ENCODE measurements at places on chromosomes 6 and 20.

DNA sequence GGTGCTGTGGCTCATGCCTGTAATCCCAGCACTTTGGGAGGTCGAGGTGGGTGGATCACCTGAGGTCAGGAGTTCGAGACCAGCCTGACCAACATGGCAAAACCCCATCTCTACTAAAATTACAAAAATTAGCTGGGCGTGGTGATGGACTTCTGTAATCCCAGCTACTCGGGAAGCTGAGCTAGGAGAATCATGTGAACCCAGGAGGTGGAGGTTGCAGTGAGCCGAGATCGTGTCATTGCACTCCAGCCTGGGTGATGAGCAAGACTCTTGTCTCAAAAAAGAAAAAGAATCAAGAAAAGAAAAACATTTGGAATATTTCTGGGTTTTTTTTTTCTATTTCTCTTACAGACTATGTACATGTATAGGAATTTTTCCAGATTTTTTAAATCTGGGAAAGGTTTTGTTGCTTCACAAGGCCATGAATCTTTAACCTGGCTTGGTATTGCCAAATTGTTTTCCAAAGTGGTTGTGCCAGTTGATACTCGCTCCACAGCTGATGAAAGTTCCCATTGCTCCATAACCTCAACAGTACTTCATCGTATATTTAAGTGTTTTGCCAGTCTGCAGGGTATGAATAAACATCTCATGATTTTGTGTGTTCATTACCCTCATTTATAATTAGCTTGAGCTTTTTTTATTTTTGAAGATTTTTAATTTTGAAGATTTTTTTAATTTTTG lies 33.5 kb downstream of the RNF217 start:
- no peak for DNase-seq

DNA sequence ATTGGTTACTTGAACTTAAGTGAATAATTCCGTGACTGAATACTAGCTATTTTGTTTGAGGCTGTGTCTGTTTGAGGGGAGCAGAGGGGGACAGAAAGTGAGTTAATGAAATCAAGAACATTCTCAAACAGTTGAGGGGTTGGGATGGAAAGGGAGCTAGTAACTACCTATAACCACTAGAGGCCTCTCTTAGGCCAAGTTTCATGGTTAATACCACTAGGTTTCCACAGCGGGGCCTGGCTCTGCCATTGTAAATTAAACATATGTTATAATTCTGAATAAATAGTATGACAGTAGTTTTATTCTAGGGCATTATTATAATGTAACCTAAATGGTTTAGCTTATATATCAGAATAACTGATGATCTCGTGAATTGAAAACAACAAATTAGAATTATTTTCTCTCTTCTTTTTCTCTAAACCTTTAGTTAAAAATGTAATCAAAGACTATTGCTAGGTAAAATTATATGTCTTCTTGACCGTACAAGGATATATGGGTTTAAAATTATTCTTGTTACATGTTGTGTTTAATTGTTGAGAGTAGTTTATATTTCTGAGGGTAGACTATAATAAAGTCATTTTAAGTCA lies 108.1 kb downstream of the BCKDHB start:
- peak; percentile 55 for DNase-seq

DNA sequence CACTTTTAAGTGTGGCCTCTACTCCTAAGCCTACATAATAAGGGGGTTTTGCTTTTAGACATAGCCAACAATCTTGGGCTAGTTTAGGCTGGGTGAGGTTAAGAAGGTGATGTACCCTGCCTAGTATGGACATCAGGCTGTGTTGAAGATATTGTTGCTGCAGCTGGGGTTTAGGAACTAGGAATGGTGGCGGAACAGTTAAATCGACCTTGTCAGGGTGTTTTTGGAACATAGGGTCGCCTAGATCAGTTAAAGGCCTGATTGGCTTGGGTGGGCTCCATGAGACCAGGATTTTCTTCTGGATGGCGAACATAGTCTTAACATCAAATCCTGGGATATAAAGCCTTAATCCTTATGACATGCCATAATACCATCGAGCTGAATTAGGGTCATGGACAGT lies 156.1 kb downstream of the TRIM27 start:
- no peak for DNase-seq

DNA sequence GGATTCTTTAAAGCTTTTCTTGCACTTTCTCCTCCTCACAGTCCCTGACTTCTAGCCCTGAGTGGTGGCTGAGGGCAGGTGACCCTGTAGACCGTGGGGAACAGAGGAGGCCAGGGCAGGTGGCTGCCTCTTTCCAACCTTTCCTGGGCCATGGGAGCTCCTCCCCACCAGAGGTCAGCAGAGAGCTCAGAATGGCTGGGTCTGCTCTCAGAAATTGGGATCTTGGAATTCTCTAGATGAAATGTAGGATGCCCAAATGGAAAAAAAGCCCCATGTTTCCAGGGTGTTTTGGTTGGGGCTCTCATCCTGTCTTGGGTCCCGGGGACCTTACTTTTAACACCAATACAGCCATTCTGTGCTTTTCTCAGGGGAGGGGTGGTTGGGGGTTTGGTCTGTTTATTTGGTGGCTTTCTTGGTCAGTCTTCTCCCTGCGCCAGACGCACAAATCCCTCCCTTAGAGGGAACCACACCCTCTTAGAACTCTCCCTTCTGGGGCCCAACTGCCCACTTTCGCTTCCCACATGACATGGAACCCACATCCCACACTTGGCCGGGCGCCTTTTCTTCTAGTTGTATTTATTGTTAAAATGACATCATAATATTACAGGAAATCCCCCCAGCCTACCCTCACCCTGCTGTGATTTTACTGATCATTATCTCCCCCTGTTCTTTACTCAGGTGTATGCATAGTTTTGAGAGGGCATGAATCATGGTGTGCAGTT lies 17.9 kb downstream of the GNAS start:
- DNase-seq = peak; percentile 86

DNA sequence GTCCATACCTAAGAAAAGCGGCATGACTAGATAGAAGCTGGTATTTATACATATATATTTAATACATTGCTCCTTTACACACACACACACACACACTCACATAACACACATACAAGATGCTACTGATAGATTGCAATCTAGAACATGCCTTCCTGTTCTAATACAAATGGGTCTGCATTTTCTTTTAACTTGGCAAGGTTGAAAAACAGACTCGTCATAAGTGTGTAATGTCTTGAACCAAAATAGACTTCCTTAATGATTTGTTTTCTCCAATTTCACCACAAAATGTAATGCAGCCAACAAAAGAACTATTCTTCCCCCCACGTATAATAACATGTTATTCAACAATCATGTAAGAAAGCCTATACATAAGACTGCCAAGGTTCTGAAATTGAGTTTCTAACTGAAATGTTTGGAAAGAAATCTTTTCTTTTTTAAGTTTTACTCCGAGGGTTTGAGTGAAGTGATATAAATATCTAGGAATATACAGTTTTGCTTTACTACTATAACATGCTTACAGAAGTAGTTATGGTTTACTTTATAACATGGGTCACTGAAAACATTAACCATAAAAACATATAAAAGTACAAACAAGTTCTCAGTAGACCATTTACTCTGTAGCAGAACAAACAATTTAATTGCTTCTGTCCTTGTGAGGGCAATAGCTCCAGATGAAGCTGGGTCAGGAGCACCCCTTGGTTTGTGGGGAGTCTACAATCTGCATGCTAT lies 207.5 kb downstream of the FOXC1 start:
- DNase-seq = peak; percentile 72

GRCh38 chr6:147202516-147203310 lies 1.5 kb upstream of the STXBP5 start:
- DNase-seq = peak; percentile 89

DNA sequence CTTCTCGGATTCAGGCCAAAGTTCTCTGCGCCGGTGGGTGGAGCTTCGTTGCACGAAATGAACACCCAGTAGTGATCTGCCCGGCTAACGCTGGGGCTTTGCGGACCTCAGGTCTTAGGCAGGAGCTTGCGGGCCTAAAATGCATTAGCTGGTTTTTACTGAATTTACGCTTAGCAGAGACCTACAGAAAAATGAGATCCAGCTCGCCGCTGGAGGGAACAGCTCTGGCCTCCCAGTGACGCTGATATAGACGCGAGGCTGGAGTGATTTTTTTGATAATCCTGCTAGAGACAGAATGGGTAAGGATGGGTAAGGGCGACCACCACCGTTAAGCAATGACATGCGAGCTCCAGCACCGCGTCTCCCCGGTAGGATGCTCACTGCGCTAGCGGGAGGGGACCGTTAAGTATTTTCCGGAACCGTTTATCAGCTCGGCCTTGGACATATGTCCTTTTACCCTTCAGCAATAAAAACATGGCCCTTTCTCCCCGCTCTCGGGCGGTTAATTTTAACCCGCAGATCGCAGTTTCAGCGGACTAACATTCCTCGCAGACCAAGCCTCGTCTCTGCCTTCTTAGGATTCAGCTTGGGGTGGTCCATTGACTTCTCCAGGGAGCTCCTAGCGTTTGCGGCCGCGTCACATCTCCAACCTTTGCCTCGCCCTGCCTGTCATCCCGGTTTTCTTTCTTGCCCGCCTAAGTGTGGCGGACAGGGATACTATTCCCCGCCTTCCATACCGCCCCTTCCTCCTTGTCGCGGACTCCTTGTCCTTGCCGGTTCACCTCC lies 109.3 kb downstream of the GPX5 start:
- DNase-seq = no peak

GRCh38 chr6:37451441-37452193 lies 18.6 kb downstream of the CMTR1 start:
- DNase-seq = peak; percentile 23

GRCh38 chr6:4039348-4039747 lies 39.6 kb downstream of the FAM217A start:
- no peak for DNase-seq

- peak; percentile 25 for DNase-seq
Observed at GRCh38 chr6:114718716-114719270, 376.0 kb upstream of the HS3ST5 start.

GRCh38 chr20:47551222-47551621 lies 49.5 kb downstream of the NCOA3 start:
- DNase-seq = no peak

DNA sequence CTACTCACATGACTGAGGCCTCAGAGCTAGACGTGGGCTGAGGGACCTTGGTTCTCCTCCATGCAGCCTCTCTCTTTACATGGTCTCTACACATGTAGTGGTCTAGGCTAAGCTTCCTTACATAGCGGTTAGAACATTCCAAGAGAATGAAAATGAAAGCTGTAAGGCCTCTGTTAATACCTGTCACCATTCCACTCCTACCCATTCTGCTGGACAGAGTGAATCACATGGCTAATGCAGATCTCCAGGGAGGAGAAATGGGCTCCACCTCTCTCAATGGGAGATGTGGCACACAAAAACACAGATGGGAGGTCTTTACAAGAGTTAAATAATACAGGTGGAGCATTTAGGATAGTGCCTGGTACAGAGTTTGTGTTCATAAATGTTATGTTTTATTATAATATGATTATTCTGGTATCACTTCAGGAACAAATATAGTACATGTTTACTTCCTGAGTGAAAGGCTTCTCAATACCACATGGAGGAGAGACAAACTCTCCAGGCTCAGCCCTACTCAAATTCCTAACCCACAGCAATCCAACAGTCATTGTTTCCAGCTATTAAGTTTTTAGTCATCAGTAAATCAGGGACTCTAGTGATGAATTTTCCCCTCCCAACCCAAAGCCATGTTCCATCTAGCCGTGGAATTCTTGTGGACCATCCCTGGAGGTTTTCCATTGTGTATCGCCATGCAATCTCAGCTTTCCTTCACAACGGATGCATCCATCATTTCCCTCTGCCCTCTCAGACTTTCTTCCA lies 57.9 kb downstream of the ISM1 start:
- no peak for DNase-seq

DNA sequence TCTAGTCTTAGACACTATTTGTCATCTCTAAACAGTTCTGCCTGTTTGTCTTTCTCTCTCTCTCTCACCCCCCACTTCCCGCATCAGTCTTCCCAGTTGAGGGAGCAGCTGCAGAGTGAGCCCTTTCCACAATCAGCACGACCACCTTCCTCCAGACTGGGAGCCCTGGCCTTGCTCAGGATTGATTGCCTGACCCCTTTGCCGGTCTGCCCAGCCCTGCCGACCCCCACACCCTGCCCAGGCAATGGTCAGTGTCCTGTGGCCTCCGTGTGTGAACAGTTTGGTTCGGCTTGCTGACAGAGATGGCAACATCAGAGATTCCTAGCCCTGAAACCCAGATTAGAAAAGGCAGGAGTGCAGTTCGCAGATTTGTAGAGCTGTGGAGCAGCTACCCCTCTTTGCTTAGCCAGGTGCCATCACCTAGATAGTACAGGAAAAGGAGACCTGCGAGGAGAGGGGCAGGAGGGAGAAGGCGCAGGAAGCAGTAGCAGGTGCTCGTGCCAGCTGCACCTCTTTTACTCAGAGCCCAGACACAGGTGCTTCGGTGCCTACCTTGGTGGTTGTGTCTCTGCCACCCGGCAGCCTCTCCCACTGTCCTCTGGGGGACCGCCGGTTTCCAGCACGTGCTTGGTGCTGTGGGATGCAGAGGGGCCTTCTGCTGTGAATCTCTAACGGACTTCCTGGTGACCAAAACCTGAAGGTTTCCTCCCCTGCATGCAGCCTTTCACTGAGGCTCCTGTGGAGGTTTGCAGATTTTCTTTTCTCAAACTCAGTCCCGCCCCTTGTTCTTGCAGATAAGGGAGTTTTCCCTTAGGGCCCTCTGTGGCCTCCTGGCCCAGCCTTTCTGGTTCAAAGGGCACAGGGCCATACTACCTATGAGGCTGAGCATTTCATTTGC lies 92.4 kb downstream of the SCML4 start:
- no peak for DNase-seq

- DNase-seq = no peak
Observed at GRCh38 chr6:31878726-31879125, at the start of gene SLC44A4. SLC44A4 (minus strand) TSS chr6:31878997; CDS start chr6:31878980, 17 bp downstream.

DNA sequence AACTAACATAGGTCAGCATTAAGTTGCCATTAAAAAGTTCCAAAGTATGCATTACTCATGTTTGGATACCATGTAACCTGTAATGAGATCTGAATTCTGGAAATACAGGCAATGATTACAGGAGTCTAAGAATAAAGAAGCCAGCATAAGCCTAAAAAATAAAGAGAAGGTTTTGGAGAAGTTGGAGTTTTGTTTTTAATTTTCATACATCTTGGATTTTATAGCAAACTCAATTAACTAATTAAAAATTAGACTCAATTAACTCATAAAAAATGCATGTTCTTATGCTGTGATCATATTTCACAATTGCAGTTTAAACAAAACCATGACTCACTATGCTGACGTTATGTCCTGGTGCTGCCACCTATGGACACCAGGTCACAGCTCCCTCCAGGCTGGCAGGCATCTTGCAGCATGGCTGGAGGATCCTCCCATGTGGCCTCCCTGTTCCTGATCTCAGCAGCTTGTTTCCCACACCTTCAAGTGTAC lies 648.8 kb upstream of the AGPAT4 start:
- DNase-seq = no peak

DNA sequence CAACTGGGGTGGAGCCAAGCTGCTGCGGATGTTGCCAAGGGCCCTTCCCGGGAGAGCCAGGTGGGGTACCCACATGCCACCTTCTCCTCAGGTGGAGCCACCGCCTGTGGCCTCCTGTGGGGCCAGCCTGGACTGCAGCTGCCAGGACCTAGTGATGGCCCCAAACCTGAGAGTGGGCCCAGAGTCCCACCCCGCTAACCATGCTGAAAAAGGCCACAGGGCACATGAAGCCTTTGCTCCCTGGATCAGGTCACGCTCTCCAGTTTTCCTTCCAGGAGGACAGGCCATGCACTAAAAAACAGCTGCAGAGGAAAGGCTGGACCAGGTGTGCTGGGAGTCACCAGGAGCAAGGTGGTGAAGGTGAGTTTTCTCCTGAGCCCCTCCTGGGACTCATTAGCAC lies 73.9 kb upstream of the SLC22A16 start:
- no peak for DNase-seq

All from COLO829 (cell line).